T-helper 2 cell (primary cell): ENCODE measurements at places on chromosomes 4 and X.
A peak's percentile ranks its signal among the peaks of the same experiment; 100 is the strongest.

DNA sequence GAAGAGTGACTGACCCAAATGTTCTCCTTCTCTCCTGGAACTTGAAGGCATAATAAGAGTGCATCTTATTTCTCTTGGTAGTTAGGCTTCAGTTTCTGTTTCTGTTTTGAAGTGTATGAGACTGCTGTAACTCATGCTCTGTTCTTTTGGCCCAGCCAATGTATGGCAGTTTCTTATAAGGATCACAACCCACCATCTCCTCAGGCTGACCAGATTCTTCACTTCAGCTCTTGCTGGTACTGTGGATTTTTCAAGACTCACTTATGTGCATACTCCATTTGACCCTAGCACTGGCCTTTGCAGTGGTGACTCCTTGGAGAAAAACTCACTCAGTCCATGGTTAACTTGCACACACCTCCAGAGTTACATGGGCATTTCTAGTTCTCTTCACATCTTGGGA is 9.6 kb upstream of the YTHDC1 start:
- DNase-seq, result no peak

GRCh38 chrX:68851082-68851481 is 22.3 kb downstream of the EFNB1 start:
- DNase-seq, result no peak

- DNase-seq, result no peak
Observed at GRCh38 chr4:175412161-175412560, 399.9 kb downstream of the GPM6A start.

GRCh38 chr4:88054901-88055300 is 47.5 kb downstream of the PKD2 start:
- no peak for DNase-seq

GRCh38 chr4:89184407-89184806 is 73.1 kb downstream of the TIGD2 start:
- DNase-seq, result no peak

DNA sequence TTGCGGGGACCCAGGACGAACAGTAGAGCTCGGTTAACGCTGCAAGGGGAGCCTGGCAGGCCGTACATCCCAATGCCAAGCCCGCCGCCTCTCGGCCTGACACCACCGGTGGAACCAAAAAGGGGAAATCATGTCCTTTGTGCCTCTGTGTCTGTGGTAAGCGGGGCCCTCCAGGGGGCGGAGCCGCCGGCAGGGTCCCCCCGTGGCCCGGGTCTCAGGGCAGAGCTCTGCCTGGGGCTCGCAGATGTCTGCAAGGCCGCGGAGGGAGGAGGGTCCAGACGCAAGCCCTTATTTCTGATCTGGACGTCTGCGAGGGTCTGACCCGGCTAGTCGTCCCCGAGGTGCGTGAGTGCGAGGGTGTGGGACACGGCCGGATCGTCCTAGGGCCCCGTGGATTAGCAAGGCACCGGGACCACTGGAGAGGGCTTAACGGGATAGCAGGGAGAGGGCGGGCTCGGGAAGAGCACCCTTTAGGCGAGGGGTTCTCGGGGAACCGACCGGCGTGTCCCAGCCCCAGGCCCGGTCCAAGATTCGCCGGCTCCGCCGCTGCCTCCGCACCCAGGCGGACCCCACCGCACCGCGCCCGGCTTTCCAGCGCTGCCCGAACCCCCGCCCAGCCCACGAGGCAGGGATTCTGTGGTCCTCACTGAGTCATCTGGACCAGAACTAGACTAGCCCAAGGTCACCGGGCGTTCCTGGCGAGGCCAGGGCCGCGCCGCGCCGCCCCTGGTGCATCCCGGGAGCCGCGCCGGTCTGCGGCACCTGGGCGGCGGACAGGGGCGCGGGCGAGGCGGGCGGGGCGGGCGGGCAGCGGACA is 863 bp upstream of the FAM193A start:
- DNase-seq, result peak; percentile 50

- no peak for DNase-seq
Observed at GRCh38 chrX:13078739-13079444, 34.5 kb upstream of the FAM9C start.
